ENCODE measurements at places on chromosomes 3 and 15.
A peak's percentile ranks its signal among the peaks of the same experiment; 100 is the strongest.

GRCh38 chr3:112489674-112490479 is 9.4 kb downstream of the BTLA start:
- no peak for DNase-seq

GRCh38 chr3:42732196-42732828 is 29.7 kb upstream of the HHATL start:
- no peak for DNase-seq

GRCh38 chr3:138025553-138025952 is 15.6 kb downstream of the CLDN18 start:
- no peak for DNase-seq

GRCh38 chr3:155089495-155089894 is 9.4 kb downstream of the MME start:
- no peak for DNase-seq

DNA sequence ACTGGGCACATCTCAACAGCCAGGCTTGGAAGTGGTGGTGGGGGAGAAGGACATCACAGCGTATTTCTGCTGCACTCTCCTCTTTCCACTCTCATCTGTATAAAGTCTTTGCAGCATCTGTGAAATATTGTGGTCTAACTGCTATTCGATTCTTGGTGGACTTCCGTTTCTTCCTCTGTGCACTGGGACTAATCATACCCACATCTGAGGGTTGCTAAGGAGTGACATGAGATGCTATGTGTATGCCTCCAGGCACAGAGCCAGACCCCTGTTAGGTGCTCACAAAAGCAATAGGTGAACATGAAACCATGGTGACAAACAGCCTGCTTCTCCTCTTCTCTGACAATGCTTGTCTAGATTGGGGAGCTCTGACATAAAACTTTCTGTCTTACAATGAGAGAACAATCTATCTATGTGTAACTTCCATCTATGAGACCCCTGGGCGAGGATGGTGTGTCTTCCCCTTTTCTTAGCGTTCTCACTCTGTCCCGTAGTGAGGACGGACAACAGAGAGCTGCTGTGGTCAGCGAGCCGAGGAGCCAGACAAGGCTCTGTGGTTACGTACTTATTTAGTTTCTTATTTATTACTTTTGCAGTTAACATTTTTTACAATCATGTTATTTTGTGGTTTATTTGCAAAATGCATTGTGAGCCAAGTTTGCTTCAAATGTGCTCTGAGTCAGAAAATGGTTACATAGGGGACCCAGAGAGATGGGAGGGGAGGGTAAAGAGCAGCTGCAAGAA is 196.7 kb upstream of the TPRG1 start:
- no peak for DNase-seq

GRCh38 chr15:73954188-73955145 is 28.2 kb downstream of the LOXL1 start:
- no peak for DNase-seq

DNA sequence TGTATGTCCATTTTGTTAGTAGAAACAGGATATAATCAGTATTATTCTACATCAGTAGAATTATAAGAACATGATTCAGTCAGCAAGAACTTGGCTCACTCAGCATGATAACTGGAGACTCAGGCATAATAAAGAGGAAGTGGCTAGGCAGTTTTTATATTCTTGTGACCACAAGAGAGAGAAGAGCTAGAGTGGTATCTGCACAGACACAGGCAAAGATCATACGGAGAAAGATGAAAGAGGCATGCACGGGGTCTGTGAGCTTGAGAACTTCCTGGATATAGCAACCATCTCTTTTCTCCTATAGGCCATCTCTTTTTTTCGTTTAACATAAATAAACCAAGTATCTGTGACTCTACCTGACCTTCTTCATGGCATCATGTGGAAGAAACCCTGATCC is 46.8 kb downstream of the MYO5A start:
- no peak for DNase-seq

- peak; percentile 42 for DNase-seq
Observed at GRCh38 chr3:179653096-179653797, 407 bp downstream of the USP13 start.

- no peak for DNase-seq
Observed at GRCh38 chr3:179247289-179248015, 3.5 kb downstream of the KCNMB3 start.

DNA sequence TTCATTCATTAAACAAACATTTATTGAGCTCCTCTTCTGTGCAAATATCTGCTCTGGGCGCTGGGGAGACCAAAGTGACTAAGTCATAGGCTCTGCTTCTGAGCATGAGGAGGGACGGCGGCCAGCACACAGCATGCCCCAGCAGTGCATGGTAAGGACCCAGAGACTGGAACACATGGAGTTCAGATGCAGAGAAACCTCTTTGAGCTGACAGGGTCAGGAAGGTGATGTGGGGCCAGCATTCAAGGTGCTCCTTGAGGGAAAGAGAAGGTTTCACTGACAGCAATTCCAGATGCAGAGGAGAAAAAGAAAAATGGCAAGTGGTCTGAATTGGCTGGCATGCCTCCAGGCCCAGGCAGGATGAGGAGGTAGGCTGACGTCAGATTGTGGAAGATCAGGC is 234.5 kb downstream of the UACA start:
- DNase-seq = no peak

- no peak for DNase-seq
Observed at GRCh38 chr15:96860741-96861140, 530.2 kb downstream of the NR2F2 start.

DNA sequence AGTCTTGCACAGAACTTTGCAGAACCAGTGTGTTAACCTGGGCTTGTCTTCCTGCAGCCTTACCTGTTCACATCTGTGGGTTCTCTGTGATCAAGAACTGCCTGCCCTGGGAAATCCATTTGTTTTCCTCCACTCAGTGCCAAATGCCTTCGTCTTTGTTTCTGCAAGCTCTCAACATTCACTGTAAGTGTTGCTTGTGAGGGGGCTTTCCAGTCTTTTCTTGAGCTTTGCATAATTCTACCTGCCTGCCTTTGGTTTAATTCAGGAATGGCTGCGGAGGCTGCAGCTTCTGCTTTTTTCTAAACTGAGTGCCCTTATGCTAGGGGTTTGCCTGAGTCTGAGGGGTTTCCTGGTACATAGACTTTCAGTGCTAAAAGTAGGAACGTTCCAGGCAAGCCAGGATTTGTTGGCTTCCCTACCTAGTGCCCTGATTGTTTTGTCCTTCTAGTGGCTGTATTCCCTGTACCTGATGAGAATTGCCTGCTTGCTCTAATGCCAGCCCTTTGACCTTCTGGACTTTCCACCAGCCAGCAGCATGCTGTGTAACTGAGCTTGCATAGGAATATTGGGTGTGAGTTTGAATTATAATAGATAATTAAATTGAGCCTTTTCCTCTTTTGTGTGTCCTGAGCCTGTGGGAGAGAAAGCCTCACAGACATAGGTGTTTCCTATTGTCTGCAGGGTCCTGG is 96.6 kb upstream of the CLSTN2 start:
- DNase-seq = no peak

DNA sequence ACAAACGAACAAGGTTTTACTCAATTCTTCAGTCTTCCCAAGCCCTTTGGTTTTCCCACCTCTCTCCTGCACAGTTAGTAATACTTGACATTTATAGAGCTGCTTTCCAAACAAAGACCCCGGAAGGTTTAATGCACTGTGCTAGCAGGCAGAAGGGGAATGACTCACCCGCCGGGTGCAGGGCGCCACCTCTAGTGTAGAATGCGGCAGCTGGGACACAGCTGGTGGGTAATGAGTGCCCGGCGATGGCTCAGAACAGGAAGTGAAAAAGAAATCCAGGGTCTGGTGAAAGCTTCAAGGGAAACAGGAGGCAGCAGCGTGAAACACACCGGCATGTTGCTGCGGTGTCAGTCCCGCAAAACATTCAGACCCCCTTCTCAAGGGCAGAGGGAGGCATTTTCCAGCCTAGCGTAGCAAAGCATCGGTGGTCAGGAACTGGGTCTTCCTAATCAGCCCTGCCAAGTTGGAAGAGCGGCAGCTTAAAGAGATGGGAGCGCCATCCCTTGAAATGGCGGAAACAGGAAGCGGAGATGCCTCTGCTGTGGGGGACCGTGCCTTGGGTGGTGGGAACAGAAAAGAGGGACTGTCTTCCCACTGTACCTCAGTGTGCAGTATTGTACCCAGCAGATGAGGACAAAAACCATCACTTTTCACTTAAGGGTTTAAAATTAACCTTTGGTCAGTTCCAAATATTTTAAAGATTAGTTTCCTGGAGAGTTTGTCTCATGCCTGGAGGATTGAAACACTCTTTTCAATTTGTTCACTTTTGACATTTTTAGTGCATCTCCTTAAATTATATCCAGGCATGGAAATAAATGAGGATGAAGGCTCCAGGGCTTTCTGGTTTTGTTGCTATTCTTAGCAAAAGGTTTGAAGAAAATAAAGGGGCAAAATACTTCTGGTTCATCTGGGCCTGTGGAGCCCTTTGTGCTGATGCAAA is 160.7 kb upstream of the MCTP2 start:
- no peak for DNase-seq

DNA sequence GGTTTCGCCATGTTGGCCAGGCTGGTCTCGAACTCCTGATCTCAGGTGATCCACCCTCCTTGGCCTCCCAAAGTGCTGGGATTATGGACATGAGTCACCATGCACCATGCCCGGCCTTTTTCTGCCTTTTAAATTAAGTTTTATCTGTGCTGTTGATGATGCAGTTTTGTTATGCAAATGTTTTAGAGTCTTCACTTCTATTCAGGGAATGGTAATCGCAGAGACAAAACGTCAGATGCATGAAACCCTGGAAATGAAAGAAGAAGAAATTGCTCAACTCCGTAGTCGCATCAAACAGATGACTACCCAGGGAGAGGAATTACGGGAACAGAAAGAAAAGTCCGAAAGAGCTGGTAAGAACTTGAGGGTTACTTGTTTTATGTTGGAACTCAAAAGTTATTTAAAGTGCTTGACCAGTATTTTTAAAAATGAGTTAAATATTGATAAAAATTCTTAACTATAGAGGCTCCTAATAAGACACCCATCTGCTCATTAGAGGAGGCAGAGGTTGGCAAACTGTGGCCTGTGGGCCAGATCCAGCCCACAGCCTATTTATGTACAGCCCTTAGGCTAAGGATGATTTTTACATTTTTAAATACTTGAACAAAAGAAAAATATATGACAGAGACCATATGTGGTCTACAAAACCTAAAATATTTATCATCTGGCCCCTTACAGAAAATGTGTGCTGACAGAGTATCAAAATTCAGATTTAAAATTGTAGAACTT is 127.8 kb upstream of the LRRFIP2 start:
- no peak for DNase-seq

DNA sequence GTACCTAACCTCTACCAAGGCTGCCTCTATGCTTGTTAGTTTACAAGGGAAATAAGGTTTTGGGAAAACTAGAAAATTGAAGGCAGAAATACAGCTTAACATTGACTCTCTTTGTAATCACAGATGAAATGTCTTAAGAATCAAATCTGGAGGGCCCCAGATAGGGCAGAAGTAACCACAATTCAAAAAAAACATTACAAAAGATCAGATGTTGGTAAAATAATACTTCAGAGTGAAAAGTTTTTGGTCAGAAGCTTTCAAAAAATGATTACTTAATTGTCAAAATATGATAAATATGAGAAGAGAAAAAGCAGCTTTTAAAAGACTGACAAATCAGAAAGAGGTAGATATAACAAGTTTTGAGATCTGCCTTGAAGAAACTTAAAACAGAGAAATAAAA is 425.1 kb upstream of the NECTIN3 start:
- DNase-seq = no peak

DNA sequence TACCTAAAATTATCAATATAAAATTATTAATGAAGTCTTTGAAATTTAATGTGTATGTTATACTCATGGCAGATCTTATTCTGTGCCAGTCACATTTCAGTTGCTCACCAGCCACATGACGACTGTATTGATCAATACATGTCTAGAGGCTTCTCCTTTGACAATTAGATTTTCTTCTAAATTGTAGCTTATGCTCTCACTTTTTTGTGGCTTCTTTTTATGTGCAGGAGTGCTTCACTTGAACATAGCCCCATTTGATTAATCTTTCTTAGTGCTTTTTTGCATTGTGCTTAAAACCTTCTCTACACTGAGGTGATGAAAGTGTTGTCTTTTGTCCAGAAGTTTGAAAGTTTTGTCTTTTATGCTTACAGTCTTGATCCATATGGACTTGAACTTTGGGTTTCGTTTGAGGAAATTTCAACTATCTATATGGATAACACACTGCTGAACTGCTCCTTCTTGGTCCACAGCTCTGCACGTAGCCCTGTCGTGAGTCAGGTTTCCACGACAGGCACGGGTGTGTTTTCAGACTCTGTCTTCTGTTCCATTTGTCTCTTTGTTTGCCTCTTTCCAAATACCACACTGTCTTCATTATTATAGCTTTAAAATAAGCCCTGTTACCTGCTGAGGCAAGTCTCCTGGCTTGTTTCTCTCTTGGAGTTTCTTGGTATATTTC is 393.9 kb upstream of the CFAP20DC start:
- DNase-seq = no peak

- DNase-seq = no peak
Observed at GRCh38 chr3:153970047-153970446, 151.1 kb upstream of the ARHGEF26 start.

- DNase-seq = no peak
Observed at GRCh38 chr15:57149196-57149595, 227.1 kb upstream of the CGNL1 start.

DNA sequence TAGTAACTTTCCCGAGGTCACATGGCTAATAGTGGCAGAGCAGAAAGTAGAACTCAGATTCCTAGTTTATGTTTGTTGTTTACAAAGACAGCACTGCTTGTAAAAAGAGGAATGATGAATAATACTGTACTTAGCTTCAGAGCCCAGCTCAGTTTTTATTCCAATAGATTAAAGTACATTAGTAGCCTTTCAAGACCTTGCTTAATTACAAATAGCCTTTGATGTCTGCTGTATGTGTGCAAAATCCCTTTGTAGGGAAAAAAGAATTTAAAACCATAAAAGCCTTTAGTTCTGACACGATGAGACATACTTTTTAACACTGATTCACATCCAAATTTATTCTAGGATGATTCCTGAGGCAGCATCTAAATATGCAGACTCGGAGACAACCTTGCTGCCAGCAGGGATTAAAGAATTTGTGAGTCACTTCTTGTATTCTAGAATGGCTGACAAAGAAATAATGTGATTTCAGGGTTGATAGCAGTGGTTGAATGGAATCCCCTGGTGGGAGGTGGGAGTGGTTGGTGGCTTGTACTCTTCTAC is 324.2 kb upstream of the TGFBR2 start:
- DNase-seq = no peak

- no peak for DNase-seq
Observed at GRCh38 chr3:64074895-64075679, 51.8 kb upstream of the PSMD6 start.

DNA sequence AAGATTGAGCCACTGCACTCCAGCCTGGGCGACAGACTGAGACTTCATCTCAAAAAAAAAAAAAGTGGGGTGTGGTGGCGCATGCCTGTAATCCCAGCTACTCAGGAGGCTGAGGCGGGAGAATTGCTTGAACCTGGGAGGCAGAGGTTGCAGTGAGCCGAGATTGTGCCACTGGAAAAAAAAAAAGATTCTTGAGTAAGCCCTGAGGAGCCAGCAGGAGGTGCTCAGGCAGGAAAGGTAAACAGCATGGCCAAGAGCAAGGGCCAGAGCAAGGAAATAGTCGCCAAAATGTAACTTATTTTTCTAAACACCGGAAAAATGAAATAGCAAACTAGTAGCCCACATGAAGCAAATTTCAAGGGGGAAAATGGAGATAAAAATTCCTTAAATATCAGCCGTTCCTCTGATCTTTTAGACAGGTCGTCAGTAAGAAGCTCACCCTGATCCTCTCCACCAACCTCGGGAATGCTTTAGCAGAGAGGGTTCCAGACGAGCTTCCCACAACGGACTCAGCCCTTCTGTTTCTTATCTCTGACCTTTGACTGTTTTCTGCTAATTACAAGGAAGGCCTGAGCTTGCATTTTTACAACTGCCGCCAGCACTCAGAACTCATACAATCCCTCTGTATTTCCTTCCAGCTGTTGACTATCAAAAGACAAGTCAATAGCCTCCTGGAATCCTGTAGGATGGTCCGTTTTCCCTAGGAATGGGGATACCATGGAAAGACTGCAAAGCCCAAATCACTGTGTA is 45.0 kb upstream of the AKAP13 start:
- DNase-seq = no peak
